HTR-8/SVneo (cell line): ENCODE measurements at places on chromosomes 12 and 14.

DNA sequence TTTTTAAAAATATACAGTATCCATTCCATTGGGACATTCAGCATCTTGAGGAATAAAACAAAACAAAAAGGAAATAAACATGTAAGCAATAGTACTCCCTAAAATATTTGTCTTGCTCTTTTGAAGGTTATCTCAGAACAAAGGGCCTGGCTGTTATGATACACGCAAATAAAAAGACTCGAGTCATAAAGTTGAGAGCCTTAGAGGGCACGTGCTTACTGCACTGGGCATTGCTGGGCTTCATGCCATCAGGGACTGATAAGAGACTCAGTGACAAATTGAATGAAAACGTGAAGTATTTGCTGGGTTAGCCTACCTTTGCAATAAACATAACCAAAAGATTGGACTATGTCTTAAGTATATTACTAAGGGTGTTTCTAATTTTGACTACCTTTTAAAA is 118.9 kb downstream of the SLC35F4 start:
- no peak for DNase-seq

DNA sequence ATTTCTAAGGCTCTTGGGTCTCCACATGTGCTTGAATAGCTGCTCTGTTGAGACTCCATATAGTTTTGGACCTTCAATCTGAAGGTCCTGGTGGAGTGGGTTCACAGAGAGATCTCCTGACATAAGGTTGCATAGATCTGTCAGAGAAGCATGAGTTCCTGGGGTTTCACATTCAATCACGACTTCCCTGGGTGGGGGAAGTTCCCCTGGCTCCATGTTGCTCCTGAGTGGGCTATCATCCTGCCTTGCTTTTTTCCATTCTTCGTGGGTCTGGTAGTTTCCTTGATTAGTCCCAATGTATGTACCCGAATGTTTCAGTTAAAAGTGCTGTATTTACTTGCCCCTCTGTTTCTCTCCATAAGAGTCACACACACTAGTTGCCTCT is 181.8 kb downstream of the RASSF9 start:
- DNase-seq: no peak

DNA sequence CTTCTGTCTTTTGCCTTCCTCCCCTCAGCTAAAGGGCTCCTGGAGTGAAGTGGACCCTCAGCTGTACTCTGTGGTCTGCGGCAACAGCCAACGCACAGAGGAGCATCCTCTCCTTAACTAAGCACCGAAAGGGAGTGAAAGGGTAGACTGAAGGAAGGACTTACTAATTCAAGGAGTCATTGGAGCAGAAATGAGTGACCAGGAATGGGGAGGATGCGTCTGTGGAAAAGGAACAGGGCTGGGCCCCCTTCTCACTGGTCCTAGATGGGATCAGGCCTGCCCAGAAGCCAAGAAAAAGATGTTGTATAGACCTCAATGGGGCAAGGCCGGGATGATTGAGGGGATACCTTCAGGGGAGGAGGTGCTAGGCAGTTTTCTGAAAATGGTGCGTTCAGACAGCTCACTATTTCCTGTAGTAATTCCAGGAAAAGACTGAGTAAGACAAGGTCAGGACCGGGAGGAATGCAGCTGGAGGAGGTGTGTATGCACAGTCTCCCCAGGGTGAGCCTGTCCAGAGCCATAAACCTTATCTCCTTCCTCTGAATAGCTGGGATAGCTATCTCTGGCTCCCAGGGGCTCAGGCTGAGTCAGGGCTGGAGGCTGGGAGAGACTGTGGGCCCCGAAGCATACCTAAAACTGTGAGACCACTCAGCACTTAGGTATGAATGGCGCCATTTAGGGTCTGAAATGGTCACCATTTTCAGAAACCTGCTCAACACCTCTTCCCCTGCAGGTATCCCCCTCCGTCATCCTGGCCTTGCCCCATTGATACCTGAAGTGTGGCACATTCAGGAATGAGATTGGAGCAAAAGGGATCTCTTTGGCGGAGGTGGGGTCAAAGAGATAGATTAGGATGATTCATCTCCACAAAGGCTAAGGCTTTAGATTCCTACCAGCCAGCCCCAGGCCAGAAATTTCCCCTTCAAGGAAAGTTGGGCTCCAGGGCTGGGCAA is 20.2 kb upstream of the KRT8 start:
- peak; percentile 82 for DNase-seq

DNA sequence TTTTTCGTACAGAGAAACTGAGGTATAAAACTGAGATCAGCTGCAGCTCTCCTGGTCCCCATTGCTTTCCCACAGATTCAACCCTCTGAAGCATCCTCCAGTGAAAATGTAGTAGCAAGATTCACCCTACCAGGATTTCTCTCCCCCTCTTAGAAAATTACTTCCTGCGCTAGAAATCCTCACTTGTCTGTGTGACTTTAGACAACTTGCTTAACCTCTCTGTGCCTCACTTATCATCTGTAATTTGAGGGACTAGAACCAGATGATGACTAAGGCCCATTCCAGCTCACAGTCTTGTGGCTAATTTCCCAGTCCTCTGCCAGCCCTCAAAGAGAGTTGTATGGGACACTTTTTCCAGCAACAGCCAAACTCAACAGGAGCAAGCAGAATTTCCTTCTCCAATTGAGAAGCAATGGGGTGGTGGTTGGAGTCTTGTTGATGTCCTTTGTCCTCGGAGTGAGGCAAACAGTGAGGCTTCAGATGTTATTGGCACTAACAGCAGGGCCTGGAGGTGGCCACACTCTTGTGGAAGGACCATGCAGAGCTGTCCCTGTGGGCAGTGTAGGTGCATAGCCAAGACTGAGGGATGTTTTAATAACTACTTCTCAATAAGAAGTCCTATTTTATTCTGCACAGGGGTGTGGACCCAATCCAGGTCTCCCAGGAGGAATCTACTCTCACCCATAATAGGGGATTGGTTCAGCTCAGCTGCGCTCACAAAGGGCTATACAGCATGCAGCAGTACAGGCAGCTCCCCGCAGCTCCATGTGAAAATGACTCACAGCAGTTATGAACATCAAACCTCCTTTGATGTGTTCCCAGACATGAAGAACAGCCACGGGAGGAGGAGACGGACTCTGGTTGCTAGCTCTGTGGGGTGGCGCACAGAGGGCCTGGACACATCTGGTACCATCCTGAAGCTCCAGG is 200.1 kb downstream of the DAD1 start:
- DNase-seq: no peak

DNA sequence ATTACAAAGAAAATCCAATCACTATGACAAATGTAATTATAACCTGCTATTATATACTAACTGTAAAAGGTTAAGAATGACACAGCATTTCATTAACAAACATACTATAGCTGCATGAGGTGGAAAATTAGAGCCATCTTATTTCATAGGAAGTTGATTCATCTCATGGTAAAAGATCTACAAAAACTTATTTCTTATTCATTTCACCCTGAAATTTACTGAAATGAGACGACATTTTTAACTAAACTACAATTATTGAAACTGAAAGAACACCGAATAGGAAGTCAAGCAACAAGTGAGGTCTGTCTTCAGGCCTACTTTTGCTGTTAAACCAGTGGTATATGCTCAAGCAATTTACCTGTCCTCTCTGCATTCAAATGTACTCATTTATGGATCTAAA is 87.2 kb downstream of the CEP83 start:
- DNase-seq: no peak
